ENCODE measurements at places on chromosomes 3 and 15.

DNA sequence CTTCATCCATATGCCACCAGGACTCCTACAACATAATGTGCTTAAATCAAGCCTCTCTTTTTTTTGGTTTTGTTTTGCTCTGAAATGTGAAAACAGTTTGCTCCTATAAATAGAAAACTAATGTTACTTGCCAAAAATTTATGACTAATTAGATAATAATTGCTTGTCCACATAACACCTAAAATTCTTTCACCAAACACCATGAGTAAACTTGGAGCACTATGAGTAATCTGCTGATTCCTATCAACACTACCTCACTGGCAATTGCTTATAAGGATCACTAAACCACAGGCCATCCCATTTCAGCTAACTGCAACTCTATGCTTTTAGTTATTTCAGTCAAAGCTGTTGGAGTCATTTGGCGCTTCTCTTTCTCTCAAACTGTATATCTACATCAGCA lies 252.7 kb downstream of the EPHA3 start:
- no peak for DNase-seq

- peak; percentile 54 for DNase-seq
These were observed 133.1 kb downstream of the CPNE4 start for GRCh38 chr3:131901686-131902085.

- no peak for DNase-seq
These were observed 27.2 kb upstream of the WDR5B start for GRCh38 chr3:122443090-122443489.

- no peak for DNase-seq
These were observed 268.3 kb upstream of the PDZRN3 start for GRCh38 chr3:73893089-73893488.

GRCh38 chr15:73398861-73399260 lies 30.1 kb upstream of the HCN4 start:
- no peak for DNase-seq

DNA sequence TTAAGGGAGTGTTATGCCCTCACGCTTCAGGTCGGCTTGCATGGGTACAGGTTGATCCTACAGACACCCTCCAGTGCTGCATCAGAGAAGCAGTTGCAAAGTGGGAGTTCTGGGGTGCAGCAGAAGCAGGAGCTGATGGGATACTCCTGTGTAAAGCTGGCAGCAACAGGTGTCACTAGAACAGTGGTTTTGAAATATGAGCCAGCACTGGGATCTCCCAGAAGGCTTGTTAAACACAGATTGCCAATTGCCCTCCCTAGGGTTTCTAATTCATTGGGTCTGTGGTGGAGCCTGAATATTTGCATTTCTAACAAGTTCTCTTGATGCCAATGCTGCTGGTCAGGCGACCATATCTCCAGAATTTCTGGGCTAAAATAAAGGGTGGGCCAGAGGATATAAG lies 350.4 kb downstream of the CLSTN2 start:
- peak; percentile 55 for DNase-seq

DNA sequence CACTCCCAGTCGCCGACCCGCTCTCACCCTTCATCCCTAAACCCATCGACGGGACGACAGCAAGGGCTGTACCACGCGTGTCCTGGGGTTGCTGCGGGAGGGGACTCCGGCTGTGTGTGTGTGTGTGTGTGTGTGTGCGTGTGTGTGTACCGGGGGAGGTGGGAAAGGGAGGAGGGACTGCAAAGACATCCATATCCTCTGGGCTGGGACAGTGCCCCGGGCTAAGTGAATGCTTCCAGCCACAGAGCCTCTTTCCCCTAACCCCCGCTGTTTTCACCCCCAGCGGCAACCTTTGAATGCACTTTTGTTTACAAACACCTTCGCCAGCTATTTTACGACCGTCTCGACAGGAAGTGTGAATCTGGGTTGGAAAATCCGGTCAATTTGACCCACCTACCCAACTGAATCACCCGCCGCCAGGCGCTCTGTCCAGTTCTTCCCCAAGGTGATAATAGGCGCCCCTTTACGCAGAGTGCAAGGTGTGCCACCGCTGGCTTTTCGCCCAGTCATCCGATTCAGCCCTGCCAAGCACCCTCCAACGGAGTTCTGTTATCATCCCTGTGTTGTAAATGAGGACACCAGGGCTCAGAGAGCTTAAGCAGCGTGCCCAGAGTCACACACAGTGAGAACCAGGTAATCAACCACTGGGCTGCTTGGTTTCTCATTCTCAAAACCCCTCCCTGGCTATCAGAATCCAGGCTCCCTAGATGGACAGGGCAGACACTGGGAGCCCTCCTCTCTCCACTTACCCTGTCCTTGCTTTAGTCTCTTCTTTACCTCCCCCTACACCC lies 739 bp upstream of the AMOTL2 start:
- no peak for DNase-seq

GRCh38 chr3:71453822-71454511 lies 129.6 kb downstream of the FOXP1 start:
- DNase-seq, result no peak

DNA sequence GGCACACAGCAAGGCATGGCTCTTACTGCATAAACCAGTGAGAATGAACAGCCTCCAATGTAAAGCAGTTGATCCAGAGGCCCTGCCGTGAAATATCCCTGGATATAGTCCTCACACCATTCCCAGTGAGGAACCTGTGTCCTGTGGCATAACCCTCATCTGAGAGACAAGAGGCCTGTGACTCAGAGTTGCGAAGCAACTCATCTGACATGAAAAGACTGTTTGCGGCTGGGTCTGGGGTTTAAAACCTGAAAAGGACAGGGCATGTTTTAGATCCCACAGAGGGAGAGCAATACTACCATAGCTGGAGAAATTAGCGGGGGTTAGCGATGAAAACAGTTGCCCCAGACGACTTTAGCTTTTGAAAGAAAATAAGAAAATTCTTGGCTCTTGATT lies 165.3 kb upstream of the BHLHE40 start:
- no peak for DNase-seq

GRCh38 chr3:124812291-124813265 lies 74.6 kb downstream of the ITGB5 start:
- DNase-seq, result no peak

DNA sequence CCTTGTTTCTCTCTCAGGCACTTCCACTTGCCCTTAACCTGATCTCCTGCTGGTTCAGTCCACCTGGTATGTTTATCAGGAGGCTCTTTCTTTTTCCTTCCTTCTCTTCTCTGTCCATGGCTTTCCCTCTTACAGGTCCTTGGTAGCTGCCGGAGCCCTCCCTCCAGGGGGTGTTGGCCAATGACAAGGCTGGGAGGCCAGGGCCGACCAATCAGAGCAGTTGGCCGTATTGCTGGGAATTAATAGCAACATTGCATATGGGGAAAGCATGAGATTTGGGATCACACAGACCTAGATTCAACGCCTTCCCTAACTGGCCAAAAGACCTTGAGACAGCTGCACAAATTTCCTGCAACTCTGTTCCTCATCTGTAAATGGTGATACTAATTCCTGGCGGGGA lies 62.4 kb downstream of the CEMIP start:
- DNase-seq, result no peak

GRCh38 chr15:42800731-42801474 lies 64.0 kb upstream of the CDAN1 start:
- DNase-seq, result no peak

GRCh38 chr15:40944510-40945296 lies 8.6 kb upstream of the CHAC1 start:
- DNase-seq, result no peak

DNA sequence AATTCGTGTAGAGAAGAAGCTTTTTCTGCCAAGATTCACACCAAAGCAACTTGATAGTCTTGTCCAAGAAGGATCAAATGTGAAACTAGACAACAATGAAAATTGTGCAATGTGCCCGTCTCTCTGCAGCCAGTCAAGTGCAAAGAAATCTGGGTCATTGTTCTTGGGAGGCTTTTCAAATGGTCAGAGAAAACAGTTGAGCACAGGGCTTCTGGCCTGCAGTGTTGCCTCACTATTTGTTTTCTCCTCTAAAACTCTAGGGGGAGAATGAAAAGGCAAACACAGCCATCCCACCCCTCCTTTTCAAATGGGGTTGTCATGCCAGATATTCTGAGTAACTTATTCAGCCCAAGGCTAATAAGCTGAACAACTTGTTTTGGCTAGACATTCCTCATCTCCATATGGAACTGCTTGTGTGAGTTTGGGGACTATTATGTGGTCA lies 417.6 kb upstream of the CDIN1 start:
- no peak for DNase-seq

- DNase-seq, result no peak
These were observed 42.5 kb upstream of the KPNA4 start for GRCh38 chr3:160607826-160608225.

- no peak for DNase-seq
These were observed 189.1 kb downstream of the GHSR start for GRCh38 chr3:172259111-172259541.

DNA sequence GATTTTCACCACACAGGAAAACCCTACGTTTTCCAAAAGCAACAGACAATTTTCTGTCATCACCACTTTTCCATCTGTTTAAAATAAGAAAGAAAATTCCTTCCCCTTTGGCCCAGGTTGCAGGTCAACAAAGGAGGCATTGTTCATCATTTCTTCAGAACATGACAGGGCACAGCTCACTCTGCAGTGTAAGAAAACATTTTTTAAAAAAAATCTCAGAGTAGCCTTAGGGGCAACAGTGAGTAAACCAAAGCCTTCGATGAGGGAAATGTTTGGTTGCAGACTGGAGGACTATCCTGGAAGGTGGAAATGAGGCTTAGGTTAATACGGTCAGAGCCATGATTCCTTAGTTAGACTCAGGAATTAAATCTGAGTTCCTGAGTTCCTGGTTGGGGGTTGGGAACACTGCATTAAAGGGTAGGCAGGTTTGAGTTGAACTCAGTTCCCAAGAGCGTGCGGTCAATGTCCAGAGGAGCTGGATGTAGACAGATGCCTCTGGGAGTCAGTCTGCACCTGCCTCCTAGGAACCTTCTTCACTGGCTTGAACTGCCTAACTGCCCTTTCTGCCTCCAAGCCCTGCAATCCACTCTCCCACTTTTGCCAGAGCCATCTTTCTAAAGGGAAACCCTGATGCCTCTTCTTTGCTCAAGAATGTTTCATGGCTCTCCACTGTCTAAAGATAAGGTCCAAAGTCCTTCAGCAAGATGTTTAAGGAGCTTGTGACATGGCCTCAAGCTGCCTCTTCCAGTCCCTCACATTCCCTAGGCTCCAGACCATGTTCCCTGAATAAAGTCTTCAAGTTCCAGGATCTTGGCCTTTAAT lies 3.3 kb upstream of the HES1 start:
- DNase-seq, result no peak

GRCh38 chr3:128936341-128936740 lies 56.9 kb downstream of the ACAD9 start:
- no peak for DNase-seq

DNA sequence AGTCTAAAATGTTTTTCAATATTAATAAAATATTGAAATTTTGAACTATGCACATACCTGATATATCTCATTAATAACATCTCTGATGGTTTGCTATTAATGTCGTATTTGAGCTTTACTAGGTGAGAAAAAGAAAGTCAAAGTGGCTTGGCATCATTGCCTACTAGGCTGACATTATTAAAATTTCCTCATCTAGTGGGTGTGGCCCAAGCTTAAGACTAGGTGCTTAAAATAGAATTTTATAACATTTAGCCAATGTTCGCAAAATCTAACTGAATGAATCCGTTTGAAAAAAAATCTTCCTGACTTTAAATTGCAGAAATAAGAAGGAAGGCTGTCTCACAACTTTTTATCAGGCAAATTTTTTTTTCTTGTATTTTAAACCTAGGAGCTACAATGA lies 46.1 kb downstream of the ABI3BP start:
- DNase-seq, result no peak

DNA sequence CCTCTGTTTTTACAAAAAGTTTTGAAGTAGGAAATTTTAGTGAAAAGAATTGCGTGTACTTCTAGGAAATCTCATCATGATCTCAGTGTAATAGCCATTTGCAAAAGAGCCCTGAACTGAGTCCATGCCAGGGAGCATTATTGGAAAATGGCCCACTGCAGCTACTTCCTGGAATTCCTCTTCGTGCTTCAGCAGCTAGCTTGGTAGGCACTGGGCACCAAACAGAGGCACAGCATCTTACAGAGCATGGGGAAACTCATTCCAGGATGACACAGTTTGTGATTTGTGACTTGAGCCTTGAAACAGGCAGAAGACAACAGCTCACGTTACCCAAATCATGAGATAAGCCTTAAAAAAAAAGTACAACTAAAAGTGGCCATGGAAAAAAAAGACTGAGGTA lies 179.1 kb downstream of the WDR72 start:
- DNase-seq, result no peak

GRCh38 chr3:57019057-57019456 lies 41.4 kb upstream of the SPATA12 start:
- DNase-seq, result no peak

- no peak for DNase-seq
These were observed 98.1 kb upstream of the STRIT1 start for GRCh38 chr3:155391551-155391958.

GRCh38 chr3:46668591-46668990 lies 24.9 kb downstream of the ALS2CL start:
- no peak for DNase-seq

DNA sequence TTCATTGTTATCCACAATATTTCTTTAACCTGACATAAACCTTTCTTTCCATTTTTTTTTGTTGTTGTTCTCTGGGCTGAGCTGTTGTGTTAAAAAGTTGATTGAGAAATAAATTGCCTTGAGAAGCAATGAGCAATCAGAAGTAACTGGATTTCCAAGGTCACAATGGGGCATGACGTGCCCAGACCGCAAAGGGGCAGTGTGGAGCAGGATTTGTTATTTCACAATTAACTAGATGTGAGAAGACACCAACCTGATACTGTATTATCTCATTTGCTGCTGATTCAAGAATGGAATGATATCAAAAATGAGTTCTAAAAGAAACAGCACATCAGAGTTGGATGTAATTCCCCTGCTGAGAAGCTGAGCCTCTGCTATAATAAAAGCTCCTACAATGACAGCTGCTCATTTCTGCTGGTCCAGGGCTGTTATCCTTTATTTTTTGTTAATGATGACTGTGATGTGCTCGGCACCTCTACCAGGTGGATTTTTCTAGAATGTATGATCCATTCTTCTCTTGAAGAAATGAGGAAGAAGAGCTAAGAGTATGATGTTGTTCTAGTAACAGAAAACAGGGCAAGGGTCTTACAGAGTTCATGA lies 28.1 kb downstream of the CPNE4 start:
- peak; percentile 40 for DNase-seq

DNA sequence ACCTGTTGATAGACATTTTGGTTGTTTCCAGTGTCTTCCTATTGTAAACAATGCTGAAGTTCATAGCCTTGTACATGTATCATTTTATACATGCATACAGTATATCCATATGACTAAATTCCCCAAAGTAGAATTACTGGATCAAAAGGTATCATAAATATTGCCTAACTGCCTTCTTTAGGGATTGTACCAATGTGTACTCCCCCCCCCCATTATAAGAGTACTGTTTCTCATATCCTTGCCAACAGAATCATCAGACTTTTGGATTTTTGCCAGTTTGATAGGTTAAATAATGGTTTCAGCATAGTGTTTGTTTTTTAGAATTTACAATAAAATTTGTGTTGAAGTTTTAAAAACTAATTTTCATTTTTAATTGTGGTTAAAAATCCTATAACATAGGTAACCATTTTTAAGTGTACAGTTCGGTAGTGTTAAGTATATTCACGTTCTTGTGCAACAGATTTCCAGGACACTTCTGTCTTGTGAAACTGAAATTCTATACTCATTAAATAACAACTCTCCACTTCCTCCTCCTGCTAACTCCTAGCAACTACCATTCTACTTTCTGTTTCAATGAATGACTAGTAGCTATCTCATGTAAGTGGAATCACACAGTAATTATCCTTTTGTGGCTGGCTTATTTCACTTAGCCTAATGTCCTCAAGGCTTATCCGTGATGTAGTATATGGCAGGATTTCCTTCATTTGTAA lies 30.8 kb upstream of the MAP3K13 start:
- peak; percentile 48 for DNase-seq

- DNase-seq, result no peak
These were observed 8.2 kb downstream of the SLC2A2 start for GRCh38 chr3:171018156-171018935.
